ENCODE measurements at places on chromosomes 12 and 14. TPM values are rescaled to one million over a fixed set of nuclear protein-coding genes. Genes with fewer than 3 reads are reported as not detected.

The HOXC12 gene
- not detected for total RNA-seq

The CLEC2D gene
- 2.1 TPM for total RNA-seq

GRCh38 chr14:73259837-73260236 is 22.5 kb downstream of the PAPLN start:
- no peak for DNase-seq
- H3K4me3 ChIP-seq = no peak overlapping the region
- no peaks in the 10 kb centered on the region for H3K4me1 ChIP-seq
- H3K36me3 ChIP-seq = no peaks in the 10 kb centered on the region
- H3K27me3 ChIP-seq = no peaks in the 10 kb centered on the region

GRCh38 chr12:108119126-108119973 is 9.7 kb upstream of the WSCD2 start:
- no peaks in the 10 kb centered on the region for H3K4me1 ChIP-seq
- no peak overlapping the region for H3K27ac ChIP-seq
- DNase-seq = no peak
- no peaks in the 10 kb centered on the region for H3K36me3 ChIP-seq
- H3K4me3 ChIP-seq = no peak overlapping the region

- no peaks in the 10 kb centered on the region for H3K27me3 ChIP-seq
- H3K4me3 ChIP-seq = peak overlapping the region; percentile 58
- peak overlapping the region; percentile 17 for H3K27ac ChIP-seq
- H3K36me3 ChIP-seq = no peaks in the 10 kb centered on the region
- DNase-seq = peak; percentile 57
These were observed 92.6 kb upstream of the HIF1A start for GRCh38 chr14:61602733-61603077.

- no peak overlapping the region for H3K4me3 ChIP-seq
- no peaks in the 10 kb centered on the region for H3K36me3 ChIP-seq
- no peak overlapping the region for H3K27ac ChIP-seq
- H3K27me3 ChIP-seq = no peaks in the 10 kb centered on the region
- peaks cover 10% of the 10 kb centered on the region for H3K4me1 ChIP-seq
These were observed 23.2 kb upstream of the BICD1 start for GRCh38 chr12:32083489-32083888.

DNA sequence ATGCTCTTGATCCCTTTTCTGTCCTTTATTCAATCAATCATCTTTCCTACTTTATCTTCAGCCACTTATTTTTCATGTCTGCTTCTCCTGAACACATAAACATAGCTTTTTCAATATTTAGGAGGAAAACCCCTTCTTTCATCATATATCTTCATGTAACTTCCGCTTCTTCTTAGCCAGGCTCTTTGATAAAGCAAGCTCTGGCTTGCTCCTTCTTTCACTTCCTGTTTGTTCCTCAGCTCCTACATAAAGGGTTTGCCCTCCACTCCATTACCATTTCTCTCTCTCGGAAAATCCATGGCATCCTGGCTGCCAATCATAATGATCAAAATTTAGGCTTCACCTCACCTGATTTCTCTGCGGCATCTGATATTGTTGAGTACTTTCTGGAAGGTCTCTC is 33.7 kb upstream of the HELB start:
- no peaks in the 10 kb centered on the region for H3K27me3 ChIP-seq
- H3K4me3 ChIP-seq = no peak overlapping the region
- no peak for DNase-seq
- H3K36me3 ChIP-seq = no peaks in the 10 kb centered on the region

- no peaks in the 10 kb centered on the region for H3K36me3 ChIP-seq
- peaks cover 4% of the 10 kb centered on the region for H3K4me1 ChIP-seq
- no peak for DNase-seq
- no peaks in the 10 kb centered on the region for H3K27me3 ChIP-seq
These were observed 185.9 kb downstream of the ITPR2 start for GRCh38 chr12:26647088-26647487.

GRCh38 chr12:53231921-53232645 is at the start of gene RARG:
TSS of gene RARG (minus strand) at chr12:53232209. CDS start at chr12:53227545, 4,664 bp downstream.
- peak within 1 kb of the TSS; percentile 66 for H3K4me3 ChIP-seq
- H3K36me3 ChIP-seq = no peaks in the 10 kb centered on the region

All from SJCRH30 (cell line).